MM.1S (cell line): ENCODE measurements at places on chromosomes 16 and 17.

DNA sequence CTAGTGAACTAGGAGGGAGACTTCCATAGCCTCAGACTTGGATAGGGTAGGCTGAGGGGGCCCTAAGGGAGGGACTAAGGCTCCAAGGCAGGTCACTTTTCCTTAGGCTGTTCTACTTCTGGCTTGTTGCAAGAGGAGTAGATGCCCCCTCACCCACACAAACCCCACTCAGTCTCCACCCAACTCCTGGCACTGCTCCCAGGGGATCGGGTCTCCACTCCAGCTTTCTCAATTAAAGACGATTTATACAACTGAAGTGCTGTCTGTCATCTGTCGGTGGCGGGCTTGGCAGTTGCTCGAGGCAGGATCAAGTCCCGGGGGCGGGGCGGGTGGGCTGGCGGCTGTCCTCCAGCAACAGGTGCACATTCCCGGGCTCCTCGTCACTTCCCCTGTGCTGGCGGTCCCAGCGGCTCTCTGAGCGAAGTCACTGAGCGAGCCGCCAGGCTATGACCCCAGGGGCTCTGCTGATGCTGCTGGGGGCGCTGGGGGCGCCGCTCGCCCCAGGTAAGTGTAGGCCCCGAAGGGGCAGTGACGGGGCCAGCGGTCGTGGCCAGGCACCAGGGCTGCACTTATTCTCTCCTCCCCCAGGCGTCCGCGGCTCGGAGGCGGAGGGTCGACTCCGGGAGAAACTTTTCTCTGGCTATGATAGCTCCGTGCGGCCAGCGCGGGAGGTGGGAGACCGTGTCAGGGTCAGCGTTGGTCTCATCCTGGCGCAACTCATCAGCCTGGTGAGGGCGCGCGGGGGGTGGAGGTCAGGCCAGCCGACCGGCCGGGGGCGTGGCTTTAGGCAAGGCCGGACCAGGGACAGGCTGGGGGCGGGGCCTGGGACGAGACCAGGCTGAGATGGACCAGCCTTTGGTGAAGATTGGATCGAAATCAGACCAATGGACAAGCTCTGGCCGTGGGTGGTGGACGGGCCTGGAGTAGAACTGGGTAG, at the start of gene CHRNB1:
Gene CHRNB1 (plus strand): TSS at position 380 of the 937 bp plus-strand sequence. CDS start 67 bp downstream, at position 447.
- H3K4me3 ChIP-seq, result no peak within 1 kb of the TSS
- H3K27ac ChIP-seq, result no peak within 1 kb of the TSS
- H3K27me3 ChIP-seq, result peaks cover 88% of the 10 kb centered on the region
- DNase-seq, result no peak
- no peaks in the 10 kb centered on the region for H3K4me1 ChIP-seq

- no peak overlapping the region for H3K4me3 ChIP-seq
- no peaks in the 10 kb centered on the region for H3K27me3 ChIP-seq
- DNase-seq, result no peak
- H3K4me1 ChIP-seq, result no peaks in the 10 kb centered on the region
Observed at GRCh38 chr17:8685381-8685780, 54.9 kb upstream of the MYH10 start.

DNA sequence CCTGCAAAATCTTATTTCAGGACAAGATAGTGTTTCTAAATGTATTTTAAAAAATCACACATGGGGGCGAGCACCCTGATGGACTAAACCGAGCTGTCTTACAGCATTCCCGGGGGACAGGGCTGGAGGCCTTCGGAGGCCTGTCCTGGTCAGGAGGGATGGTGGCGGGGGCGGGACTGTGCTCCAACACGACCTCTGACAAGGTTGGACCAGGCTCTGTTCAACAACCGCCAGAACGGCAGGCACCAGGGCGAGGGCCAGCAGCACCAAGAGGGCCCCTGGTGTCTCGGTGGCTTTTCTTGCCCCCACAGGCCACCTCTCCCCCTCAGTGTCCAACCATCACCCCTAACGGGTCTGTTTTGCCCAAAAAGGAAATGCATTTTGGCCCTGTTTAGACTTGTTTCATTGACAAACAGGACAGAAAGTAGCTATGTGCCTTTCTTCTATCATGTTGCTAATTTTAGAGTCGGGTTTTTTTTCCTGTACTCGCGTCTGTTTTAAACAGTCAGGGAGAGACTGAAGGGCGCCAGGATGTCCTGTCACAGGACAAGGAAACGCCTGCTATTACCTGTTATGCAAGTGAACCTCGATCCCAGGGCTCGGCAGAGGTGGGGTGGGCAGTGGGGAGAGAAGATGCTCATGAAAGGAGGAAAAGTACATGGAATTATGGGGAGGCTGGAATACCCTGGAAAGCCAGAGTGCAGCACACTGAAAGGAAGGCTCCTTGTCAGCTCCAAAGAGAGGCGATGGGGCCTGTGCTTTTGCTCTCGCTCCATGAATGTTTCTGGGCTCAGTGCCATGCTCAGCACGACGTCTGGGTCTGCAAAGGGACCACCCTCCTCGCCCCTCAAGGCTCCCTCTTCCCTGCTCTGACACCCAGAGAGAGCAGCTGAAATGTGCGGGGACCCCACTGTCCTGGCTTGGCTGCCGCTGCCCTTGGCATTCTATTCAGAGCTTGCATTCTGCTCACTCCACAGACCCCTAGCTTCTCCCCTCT, 11.9 kb downstream of the TMEM204 start:
- H3K36me3 ChIP-seq, result no peaks in the 10 kb centered on the region
- H3K4me1 ChIP-seq, result peaks cover 16% of the 10 kb centered on the region
- no peak for DNase-seq
- no peak overlapping the region for H3K4me3 ChIP-seq
- no peak overlapping the region for H3K27ac ChIP-seq

- no peaks in the 10 kb centered on the region for H3K4me1 ChIP-seq
- DNase-seq, result no peak
- H3K27ac ChIP-seq, result no peak overlapping the region
- H3K4me3 ChIP-seq, result no peak overlapping the region
- H3K36me3 ChIP-seq, result no peaks in the 10 kb centered on the region
Observed at GRCh38 chr17:82000803-82001570, 21.7 kb downstream of the CENPX start.

- no peak overlapping the region for H3K27ac ChIP-seq
- H3K36me3 ChIP-seq, result no peaks in the 10 kb centered on the region; the same call in 1 of the 2 replicates
- no peaks in the 10 kb centered on the region for H3K27me3 ChIP-seq
Observed at GRCh38 chr17:67212714-67213417, 32.1 kb downstream of the HELZ start.

- H3K36me3 ChIP-seq, result no peaks in the 10 kb centered on the region
- H3K27me3 ChIP-seq, result peaks cover 88% of the 10 kb centered on the region
- no peak overlapping the region for H3K4me3 ChIP-seq
- H3K27ac ChIP-seq, result no peak overlapping the region
- no peaks in the 10 kb centered on the region for H3K4me1 ChIP-seq
Observed at GRCh38 chr16:87540072-87540896, 47.5 kb upstream of the ZCCHC14 start.

GRCh38 chr17:7478276-7479212, 887 bp downstream of the ZBTB4 start:
- no peaks in the 10 kb centered on the region for H3K4me1 ChIP-seq
- no peaks in the 10 kb centered on the region for H3K36me3 ChIP-seq
- peak overlapping the region; percentile 39; the same call in 1 of the 2 replicates for H3K4me3 ChIP-seq
- DNase-seq, result no peak

DNA sequence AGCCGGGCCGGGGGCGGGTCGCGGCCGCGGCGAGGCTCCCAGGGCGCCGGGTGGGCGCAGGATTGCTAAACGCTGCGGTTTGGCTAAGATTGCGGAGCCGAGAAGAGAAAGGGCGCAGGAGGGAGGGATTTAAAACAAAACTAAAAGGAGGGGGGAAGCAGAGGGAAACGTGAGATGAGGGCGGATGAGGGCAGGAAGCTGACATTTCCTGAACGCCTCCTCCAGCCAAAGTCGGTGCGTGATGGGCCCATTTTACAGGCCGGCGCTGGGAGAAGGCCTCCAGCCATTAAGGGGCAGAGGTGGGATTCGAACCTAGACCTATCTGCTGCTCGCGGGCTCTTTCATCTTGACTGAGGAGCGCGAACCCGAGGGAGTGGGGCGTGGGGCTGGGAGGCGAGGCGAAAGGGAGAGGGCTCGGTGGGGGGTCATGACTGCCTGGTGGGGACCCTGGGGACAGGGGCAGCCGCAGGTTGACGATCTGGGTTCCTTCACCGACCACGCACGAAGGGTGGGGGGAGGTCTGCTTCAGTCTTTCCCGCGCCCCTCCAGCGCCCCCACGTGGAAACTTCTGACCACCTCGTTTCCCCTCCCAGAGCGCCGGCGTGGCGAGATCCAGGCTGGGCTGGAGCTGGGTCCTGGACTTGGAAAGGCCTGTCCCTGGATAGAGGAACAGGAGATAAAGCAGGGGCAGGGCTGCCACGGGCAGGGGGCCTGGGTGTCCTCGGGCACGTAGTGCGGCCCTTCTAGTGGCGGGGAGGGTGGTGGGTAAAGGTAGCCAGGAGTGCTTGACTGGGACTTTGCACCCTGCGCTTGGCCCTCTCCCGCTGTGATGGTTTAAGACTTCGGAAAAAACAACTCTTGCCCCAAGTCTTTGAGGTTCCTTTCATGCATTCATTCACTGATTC, 3.8 kb upstream of the TAC4 start:
- no peaks in the 10 kb centered on the region for H3K36me3 ChIP-seq
- DNase-seq, result peak; percentile 44
- 0 out of 2 replicates have a peak, but pooled peaks cover 4% of the 10 kb centered on the region for H3K4me1 ChIP-seq
- H3K4me3 ChIP-seq, result peak overlapping the region; percentile 67
- no peak overlapping the region for H3K27ac ChIP-seq

GRCh38 chr16:10224850-10225249, 42.6 kb upstream of the GRIN2A start:
- H3K4me1 ChIP-seq, result peaks cover 10% of the 10 kb centered on the region; the same call in 1 of the 2 replicates
- no peak for DNase-seq
- H3K36me3 ChIP-seq, result no peaks in the 10 kb centered on the region
- no peaks in the 10 kb centered on the region for H3K27me3 ChIP-seq
- no peak overlapping the region for H3K4me3 ChIP-seq
- no peak overlapping the region for H3K27ac ChIP-seq

DNA sequence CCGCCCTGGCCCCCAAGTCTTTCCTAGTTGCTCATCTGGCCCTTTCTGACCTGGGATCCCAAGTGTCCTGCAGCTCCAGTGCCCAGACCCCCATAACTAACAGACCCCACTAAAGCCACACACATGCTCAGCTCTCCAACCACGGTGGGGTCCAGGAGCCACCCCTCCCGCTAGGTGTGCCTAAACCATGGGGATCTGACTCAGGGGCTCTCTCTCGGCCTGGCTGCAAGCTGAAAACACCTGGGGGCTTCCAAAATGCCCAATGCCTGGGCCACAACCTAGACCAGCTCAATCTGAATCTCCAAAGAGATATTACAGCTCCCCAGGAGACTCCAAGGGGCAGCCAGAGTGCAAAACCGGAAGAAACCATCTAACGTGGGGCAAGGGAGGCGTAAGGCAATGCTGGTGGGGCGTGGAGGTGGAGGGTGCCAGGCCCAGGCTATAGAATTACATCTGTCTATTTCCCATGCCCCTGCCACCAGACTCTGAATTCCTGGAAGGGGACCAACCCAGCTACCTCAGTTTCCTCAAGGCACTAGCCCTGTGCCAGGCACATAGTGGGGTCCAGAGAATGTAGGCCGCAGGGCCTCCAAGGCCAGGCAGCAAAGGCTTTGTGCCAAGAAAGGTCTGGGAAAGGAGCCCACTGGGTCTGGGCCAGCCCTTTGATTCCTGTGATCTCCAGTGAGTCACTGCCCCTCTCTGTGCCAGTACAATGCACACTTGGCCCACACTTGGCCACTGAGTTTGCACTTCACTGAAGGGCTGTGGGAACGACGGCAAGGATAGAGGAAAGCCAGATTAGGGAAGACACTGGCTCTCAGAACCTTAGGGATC, 3.3 kb downstream of the CD2BP2 start:
- peaks cover 23% of the 10 kb centered on the region for H3K4me1 ChIP-seq
- no peak overlapping the region for H3K27ac ChIP-seq
- DNase-seq, result no peak
- H3K4me3 ChIP-seq, result no peak overlapping the region
- peaks cover 2% of the 10 kb centered on the region; the same call in 1 of the 2 replicates for H3K36me3 ChIP-seq

GRCh38 chr16:72751076-72751475, 296.9 kb downstream of the ZFHX3 start:
- H3K4me3 ChIP-seq, result no peak overlapping the region
- DNase-seq, result no peak
- H3K27me3 ChIP-seq, result no peaks in the 10 kb centered on the region
- no peaks in the 10 kb centered on the region for H3K4me1 ChIP-seq

DNA sequence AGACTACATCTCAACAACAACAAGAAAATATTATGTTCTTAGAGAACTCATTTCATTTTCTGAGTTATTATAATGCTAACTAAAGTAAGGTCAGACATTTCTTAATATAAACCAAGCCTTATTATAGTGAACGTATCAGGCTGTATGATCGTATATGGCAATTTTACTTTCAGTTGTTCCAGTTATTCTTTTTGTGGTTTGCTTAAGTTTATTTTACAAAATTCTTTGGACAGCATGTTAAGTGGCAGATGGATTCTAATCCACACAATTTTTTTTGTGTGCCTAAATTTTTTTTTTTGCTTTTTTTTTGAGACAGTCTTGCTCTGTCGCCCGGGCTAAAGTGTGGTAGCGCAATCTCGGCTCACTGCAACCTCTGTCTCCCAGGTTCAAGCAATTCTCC, 59.0 kb downstream of the VMP1 start:
- DNase-seq, result no peak
- H3K27ac ChIP-seq, result no peak overlapping the region
- no peaks in the 10 kb centered on the region for H3K4me1 ChIP-seq
- H3K4me3 ChIP-seq, result no peak overlapping the region
- H3K27me3 ChIP-seq, result no peaks in the 10 kb centered on the region
- no peaks in the 10 kb centered on the region for H3K36me3 ChIP-seq

DNA sequence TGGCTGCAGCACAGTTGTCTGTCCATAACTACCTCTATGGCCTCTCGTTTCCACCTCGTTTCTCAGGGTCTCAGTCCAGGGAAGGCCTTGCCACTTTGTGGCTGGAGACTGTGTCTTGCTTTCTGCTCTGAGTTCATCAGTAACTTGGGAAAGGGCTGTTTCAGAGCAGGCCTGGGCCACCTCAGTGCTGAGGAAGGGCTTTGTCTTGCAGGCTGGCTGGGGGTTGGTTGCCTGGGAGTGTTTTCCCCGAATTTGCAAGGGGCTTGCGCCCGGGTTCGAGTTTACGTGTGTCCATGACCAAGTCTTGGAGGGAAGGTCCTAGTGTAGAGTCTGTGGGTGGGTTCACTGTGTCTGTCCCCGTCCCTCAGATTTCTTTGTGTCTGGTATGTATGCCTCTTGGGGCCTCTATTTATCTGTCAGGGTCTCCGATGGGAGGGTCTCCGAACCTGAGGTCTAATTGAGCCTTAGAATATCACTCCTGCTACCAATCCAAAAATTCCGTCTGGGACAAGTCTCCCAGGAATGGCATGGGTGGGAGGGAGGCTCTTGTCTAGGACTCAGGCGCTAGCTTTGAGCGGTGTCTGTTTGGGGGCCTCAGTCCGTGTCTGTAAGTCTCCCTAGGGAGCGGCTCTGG, 594 bp upstream of the TGFB1I1 start:
- peaks cover 25% of the 10 kb centered on the region for H3K27me3 ChIP-seq
- no peaks in the 10 kb centered on the region for H3K36me3 ChIP-seq
- no peak overlapping the region for H3K4me3 ChIP-seq
- no peaks in the 10 kb centered on the region for H3K4me1 ChIP-seq
- DNase-seq, result no peak

GRCh38 chr17:81277421-81277820, 17.7 kb downstream of the SLC38A10 start:
- DNase-seq, result no peak
- no peak overlapping the region for H3K4me3 ChIP-seq
- H3K27me3 ChIP-seq, result no peaks in the 10 kb centered on the region
- H3K36me3 ChIP-seq, result no peaks in the 10 kb centered on the region; the same call in 1 of the 2 replicates

- H3K36me3 ChIP-seq, result no peaks in the 10 kb centered on the region
- peaks cover 30% of the 10 kb centered on the region for H3K4me1 ChIP-seq
- DNase-seq, result peak; percentile 18
Observed at GRCh38 chr16:87806641-87807546, 41.1 kb upstream of the KLHDC4 start.
